ENCODE measurements at places on chromosomes 7 and 10. TPM values are rescaled to one million over a fixed set of nuclear protein-coding genes. Genes with fewer than 3 reads are reported as not detected.

MUC3A gene
- 8.5 TPM for total RNA-seq

ATP5MK gene
- 339 TPM for total RNA-seq

PLEKHS1 gene
- not detected for total RNA-seq

MOGAT3 gene
- 0.52 TPM for total RNA-seq

SLK gene
- 29.7 TPM for total RNA-seq

GPC2 gene
- 39.1 TPM for total RNA-seq

SEPTIN7 gene
- 218 TPM for total RNA-seq

FAM25C gene
- not detected for total RNA-seq

PRKAR2B gene
- 22.9 TPM for total RNA-seq

MYH16 gene
- total RNA-seq: not detected

FBXO24 gene
- total RNA-seq: 0.94 TPM

MPLKIP gene
- total RNA-seq: 35.8 TPM

PTPN20 gene
- total RNA-seq: not detected

- DNase-seq: no peak
Measured at GRCh38 chr10:116868722-116869121, 19.4 kb downstream of the ENO4 start.

GRCh38 chr10:13496931-13497330 lies 31.9 kb downstream of the BEND7 start:
- no peak for DNase-seq

DNA sequence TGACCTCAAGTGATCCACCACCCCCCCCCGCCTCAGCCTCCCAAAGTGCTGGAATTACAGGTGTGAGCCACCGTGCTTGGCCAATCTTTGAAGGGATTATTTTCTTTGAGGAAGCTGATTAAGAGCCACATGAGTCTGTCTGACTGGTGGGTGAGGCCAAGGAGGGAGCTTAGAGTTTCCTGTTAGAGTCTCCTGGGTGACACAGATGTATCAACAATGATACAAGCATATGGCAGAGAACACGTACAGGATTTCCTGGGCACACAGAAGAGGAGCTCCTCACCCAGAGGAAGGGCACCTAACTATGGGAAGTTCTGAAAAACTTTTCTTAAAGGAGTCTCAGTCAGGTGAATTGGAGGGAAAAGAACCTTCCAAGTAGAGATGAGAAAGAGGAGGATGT lies 69.4 kb downstream of the GOLGA7B start:
- DNase-seq: no peak

- DNase-seq: peak; percentile 54
Measured at GRCh38 chr7:89232-90019, 102.9 kb upstream of the FAM20C start.

GRCh38 chr10:94042001-94042833 lies 48.5 kb downstream of the PLCE1 start:
- DNase-seq: peak; percentile 14

DNA sequence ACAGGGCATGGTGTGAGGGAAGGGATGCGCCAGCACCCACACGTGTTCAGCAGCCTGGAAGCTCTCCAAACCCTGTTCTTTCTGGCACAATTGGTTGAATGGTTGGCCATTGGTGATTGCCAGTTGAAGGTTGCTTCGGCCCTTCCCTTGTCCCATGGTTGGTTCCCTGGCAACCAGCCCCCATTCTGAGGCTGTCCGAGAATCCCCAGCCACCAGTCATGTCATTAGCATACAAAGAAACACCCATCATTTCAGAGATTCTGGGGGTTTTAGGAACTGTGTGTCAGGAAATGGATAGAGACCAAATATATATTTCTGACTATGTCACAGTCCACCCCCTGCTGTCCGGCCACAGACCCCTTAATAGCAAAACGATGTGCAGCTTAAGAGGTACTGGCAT lies 21.8 kb downstream of the FKBP6 start:
- no peak for DNase-seq

GRCh38 chr7:23276376-23276775 lies 22.8 kb upstream of the MALSU1 start:
- no peak for DNase-seq

DNA sequence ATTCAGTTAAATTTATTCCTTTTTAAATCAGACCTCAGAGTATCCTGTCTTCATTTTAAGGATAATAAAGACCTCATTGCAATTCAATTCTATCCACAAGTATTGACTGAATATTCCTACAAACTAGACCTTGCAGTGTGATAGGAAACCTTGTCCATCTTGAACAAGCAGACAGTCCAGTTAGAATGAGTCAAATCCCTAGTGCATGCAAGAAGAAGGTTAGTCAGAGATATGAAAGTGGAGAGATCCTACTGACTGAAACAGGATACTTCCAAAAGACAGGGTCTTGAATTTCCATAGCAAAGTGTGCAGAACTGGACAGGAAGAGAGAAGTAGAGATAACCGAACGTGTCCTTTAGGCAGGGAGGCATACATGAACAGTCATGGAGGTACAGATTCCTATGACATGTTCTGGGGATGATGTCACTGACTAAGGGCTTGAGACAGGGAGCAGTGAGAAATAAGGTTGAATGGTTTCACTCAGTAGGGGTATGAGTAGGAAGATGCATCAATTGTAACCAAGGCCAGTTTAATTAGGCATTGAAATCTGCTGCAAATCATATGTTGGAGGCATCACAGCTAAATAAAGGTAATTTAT lies 45.2 kb downstream of the PPP1R3A start:
- no peak for DNase-seq

DNA sequence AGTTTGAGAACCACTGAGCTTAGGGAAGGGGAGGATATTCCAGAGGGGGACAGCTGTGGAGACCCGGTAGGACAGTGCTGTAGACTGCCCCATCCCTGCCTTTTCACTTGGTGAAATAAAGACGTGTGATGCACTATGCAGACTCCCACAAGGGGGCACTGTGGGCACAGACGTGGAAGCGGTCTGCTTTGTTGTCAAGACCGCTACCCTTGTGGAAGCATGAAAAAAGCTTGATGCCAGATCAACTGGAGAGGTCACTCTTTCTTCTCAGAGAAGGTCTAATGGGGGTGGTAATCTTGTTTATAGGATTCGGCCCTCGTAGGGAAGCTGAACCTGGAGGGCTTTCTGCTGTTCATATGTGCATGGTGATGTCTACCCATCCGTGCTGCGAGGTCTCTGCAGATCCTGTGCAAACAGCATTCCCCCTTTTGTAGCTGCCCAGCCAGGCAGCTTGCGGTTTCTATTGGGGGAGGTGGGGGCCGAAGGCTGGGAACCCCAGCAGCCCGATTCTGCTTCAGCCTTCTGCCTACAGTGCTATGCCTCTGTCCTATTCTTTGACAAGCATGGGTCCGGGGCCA lies 13.7 kb downstream of the RPS24 start:
- peak; percentile 73 for DNase-seq

GRCh38 chr7:47570649-47571050 lies 11.3 kb downstream of the TNS3 start:
- no peak for DNase-seq

DNA sequence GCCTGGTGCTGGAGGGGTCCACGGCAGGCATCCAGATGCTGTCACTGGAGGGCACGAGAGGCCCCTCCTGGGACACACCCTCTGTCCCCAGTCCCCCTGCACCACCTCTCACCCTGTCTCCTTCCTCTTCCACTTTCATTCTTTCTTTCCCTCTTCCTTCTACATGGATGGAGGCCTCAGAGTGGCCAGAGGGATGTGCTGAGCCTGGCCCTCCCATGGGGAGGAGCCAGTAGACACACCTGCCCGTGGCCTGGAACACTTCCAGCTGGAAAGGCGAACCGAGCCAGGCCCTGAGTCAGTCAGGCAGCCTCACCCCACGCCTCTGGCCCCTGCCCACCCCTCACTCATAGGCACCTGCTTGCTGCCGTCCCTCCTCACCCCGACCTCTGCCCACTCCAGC lies 55.9 kb upstream of the MXI1 start:
- DNase-seq: peak; percentile 51

DNA sequence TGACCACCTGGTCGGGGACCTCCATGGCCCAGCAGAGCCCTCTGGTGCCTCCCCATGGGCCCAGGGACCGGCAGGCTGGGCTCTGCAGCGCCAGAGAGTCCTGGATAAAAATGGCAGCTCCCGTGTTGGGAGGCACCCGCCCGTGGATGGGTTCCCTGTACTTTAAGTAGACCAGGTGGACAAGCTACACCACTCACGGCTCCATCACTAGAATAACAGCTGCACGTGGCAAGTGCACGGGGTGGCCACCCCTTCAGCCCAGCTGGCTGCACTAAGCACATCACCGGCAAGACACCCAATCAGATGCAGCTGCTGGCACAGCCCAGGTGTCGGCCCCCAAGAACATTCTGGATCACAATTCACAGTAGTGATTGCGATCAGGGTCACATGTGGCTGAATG lies 69.8 kb downstream of the DIP2C start:
- DNase-seq: no peak

DNA sequence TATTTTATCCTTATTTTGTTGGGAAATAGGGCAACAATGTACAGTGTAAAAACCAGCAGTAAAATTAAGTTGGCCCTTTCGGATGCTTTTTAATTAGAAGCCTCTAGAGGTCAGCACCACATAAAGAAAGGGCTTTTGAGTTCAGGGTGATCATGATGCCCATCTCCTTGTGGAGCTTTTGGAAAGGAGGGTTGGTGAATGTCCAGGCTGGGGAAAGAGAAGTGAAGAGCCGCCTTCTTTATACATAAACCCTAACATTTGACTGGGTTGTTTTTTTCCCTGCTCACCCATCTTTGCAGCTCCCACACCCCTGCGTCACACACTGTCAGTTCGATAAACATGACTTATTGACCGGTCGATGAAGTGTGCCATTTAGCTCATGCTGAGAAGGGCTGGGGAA lies 29.8 kb downstream of the MTURN start:
- peak; percentile 65 for DNase-seq

DNA sequence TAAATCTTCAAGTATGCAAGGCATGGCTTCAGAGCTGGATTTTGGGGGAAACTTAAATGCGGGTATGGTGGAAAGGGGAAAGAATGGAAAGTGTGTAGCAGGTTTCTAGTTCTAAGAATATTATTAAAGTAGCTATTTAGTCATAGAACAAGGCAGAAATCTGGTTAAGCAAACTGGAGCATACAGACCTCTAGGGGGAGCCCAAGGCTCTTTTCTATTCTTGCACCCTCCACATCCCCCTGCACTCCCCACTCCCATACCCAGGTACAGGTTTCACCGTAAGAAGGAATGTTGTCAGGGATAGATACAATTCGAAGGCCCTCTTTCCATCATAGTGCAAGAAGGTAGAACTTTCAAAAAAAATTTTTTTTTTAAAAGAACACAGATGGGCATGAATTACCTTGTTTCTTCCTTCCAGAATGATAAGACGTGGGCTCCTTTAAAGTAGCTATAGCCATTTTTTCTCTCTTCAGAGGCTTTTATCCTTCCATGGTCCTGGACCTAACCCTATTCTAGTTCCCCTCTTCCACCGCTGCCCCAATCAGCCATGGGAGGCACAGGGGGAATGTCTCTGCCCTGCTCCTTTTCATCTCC lies 41.5 kb upstream of the SMIM30 start:
- DNase-seq: peak; percentile 46

DNA sequence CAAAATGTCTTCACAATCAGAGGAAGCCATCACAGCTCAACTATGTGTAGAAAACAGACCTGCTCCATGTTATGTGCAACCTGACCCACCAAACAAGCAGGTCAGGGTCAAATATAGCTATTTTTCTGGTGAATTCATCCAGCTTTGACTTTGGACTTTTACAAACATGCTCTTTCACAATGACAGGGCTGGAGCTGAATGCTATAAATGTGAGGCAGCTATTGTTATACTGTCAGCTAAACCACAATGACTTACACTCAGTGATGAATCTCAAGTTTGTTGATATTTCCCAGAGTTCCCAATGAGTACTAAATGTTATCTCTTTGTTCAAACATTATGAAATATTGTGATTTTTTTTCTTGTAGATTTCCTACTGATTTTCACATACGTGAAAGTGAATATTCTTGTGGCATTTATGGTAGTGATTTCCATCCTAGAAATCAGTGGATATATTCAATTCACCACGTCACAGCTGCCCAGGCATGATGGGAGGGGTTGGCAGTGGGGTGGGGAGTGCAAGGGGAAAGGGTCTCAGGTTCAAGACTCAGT lies 2.5 kb upstream of the ITIH2 start:
- DNase-seq: no peak

DNA sequence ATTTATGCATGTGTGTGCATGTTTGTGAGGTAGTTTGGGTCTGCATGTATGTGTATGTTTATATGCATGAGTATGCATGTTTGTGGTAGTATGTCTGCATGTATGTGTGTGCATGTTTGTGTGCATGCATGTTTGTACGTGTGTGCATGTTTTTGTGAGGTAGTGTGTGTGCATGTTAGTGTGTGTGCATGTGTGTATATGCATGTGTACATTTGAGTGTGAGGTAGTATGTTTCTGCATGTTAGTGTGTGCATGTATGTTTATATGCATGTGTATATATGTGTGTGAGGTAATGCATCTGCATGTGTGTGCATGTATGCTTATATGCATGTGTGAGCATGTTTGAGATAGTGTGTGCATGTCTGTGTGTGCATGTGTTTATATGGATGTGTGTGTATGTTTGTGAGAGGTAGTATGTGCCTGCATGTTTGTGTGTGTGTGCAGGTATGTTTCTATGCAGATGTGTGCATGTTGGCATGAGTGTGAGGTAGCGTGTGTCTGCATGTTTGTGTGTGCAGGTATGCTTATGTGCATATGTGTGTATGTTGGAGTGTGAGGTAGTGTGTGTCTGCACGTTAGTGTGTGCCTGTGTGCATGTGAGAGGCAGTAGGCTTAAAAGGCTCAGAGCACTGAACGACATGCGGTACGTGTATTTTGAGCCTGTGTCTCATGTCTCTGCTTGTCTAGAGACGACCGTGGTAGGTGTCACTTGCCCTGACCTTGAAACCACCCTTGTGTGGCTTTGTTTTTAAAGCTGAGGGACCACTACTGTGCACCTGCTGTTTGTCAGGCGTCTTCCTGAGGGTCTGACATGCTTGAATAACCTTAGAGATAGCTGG lies 43.7 kb downstream of the PFKP start:
- DNase-seq: no peak

GRCh38 chr7:149126662-149127266 lies 640 bp upstream of the ZNF425 start:
- no peak for DNase-seq

GRCh38 chr7:45955286-45955685 lies 34.2 kb upstream of the IGFBP3 start:
- no peak for DNase-seq

DNA sequence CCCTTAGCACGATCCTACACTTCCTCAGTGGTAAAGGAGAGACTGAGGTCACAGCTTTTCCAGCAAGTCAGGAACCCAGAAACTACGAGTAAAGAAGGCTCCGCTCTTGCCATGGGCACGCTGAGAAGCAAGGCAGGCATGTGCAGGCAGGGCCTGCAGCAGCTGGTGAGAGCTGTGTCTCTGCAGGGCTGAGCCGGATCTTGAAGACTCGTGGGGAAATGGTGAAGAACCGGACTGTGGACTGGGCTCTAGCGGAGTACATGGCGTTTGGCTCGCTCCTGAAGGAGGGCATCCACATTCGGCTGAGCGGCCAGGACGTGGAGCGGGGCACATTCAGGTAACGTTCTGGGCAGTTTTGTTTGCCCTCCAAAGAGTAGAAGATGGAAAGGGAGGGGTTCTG lies 51.9 kb upstream of the ZMIZ2 start:
- DNase-seq: no peak
